ENCODE measurements at places on chromosomes 2 and 18. TPM values are rescaled to one million over a fixed set of nuclear protein-coding genes. Genes with fewer than 3 reads are reported as not detected.
A peak's percentile ranks its signal among the peaks of the same experiment; 100 is the strongest.

- DNase-seq = no peak
Observed at GRCh38 chr2:144559681-144560080, 39.8 kb upstream of the ZEB2 start.

- DNase-seq = no peak
Observed at GRCh38 chr2:15788455-15788829, 151.9 kb upstream of the MYCN start.

DNA sequence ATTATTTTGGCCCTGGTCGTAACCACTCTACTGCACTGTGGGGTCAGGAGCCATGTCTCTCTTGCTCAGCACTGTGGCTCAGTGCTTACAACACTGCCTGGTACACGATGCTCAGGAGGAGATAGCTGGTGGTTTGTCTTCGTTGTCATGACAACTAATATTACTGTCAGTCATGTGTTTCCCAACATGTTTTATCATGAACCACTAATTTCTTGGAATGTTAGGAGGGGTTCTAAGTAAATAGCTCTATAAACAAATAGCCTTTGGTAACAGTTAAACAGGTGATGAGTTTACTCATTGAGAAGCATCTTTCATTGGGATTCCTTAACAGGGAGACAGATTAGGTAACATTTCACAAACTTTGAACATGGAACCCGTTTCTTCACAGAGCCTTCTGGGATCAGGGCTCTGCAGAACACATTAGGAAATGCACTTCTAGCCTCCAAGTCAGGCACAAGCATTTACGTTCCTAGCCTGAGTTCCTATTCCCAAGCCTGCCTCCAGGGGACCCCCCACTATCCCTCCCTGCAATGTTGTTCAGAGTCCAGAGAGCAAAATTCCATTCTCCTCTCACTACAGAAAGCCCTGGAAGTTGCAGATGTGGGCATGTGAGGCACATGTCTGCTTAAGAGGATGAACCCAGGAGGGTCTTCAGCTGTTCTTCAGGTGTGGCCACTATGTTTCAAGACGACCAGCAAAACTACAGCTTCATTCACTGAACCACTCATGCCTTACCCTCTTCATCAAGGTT is 6.4 kb upstream of the RBM44 start:
- DNase-seq = no peak

DNA sequence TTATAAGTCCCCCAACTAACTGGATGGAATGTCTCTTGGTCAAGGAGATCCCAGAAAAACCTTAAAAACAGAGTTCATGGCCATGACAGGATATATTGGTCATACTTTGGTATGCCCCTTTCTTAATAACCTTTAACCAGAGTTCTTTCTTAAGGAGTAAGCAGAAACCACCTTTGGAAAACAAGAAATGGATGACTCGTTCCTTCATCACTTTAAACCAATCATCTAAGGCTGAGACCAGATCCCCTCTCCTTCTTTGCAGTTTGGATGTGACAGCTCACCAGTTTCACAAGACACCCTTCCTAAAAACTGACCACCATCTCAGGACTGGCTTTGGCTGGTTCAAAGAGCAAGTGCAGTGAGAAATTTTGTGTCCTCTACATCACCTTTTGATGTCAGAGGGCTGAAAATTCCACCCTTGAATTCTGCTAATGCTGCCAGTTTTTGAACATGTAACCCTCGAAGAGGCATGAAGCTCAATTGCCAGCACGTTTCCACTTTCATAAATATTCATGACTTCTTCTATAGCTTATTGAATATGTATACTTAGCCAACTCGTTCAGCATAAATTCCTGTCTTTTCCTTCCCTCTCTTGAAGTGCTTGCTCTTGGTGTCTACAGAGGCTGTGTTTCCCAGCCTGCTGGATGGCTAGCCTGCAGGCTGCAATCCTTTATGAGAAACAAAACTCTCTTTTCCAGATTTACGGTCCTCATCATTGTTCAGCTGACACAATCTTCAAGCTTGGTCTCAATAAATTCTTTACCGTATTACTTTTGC is 1323.5 kb upstream of the TMEFF2 start:
- no peak for DNase-seq

- no peak for DNase-seq
Observed at GRCh38 chr2:119242276-119243119, 18.9 kb downstream of the STEAP3 start.

DNA sequence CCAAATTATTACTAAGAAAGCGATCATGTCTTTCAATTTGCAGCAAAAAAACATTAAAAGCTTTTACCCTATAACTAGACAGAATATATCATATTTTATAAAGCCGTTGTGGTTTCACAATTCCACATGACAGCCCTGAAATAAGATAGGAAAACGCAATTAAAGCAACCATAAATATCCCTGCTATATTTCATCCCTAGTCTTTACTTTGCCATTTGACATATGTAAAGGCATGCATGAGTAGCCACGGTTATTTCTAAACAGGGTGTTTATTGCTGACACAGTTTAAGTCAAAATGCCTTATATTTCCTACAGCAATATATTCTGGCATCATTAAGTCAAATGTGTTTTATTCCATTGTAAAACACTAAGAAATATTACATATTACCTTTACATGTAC is 239.9 kb downstream of the DSEL start:
- no peak for DNase-seq

DNA sequence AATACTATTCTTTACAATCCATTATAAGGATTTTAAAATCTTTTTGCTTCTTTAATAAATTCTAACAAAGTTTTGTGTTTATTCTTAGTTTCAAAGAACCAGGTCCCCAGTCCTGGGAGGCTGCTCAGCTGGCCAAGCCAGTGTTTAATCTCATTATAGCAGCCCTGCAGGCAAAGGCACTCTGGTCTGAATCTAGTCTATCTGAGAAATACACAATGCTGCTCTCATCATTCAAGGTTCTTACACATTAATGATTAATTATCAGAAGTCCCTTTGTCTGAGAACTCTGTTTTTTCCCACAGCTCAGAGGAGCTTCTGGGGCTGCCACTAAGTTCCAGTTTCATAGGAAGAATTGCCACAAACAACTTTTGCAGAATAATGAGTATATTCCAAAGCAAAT is 27.7 kb downstream of the KCTD18 start:
- no peak for DNase-seq

DNA sequence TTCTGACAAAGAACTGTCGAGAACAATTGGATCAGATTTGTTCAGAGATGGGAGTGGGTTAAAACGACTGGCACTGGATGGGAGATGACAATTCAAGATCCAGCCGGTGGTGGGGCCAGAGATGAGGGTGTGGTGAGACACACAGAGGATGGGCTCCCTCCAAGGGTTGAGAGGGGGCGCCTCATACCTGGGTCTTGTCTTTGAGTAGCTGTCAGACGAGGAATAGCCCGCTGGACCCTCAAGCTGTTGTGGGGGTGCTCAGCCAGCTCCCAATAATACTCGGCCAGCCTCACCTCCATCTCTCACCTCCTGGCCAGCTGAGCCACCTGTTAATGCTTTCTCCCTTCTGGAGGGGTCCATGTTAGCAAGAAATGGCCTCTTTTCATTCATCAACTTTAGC is 14.0 kb downstream of the INPP5D start:
- DNase-seq = no peak

GRCh38 chr18:78716022-78716421 is 263.6 kb upstream of the SALL3 start:
- no peak for DNase-seq

- DNase-seq = peak; percentile 81
Observed at GRCh38 chr2:36507408-36507812, 90.6 kb downstream of the FEZ2 start.

GRCh38 chr2:16870491-16871076 is 204.9 kb upstream of the CYRIA start:
- no peak for DNase-seq

DNA sequence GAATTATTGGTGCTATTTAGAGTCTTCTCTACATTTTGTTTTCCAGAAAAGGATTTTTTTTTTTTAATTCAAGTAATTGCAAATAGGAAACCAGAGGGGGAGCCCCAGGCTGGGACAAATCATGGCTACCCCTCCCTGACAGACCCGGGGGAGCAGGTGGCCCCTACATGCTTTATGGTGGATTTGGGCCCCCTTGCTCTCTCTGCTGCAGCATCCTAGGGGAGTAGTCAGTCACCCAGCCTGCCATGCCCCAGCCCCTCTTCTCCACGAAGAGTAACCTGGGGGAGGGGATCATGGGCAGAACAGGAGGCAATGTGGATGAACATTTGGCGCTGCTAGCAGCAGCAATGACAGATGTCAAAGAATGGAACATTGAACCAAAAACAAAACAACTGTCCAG is 4.6 kb downstream of the C2orf81 start:
- no peak for DNase-seq

GRCh38 chr18:63074981-63075404 is 244.6 kb downstream of the BCL2 start:
- DNase-seq = peak; percentile 86

- no peak for DNase-seq
Observed at GRCh38 chr2:8623576-8623957, 58.3 kb upstream of the ID2 start.

DNA sequence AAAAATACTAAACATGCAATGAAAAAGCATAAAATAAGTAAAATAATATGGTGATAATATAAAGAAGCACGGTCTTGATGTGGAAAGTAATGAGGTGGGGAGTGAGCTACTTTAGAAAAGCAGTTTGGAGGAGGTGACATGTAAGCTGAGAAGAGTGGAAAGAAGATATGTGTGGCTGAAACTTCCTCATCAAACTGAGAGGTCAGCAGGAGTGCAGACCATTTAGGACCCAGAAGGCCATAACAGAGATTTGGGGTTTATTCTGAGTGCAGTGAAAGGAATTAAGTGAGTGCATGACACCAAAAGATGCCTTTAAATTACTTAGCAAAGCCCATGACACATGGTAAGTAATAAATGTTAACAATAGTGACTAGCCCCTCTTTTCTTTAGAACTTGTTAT is 24.4 kb upstream of the TMEM182 start:
- no peak for DNase-seq

GRCh38 chr2:2838548-2838845 is 507.4 kb upstream of the MYT1L start:
- DNase-seq = no peak

- no peak for DNase-seq
Observed at GRCh38 chr2:241721852-241722251, 12.6 kb upstream of the D2HGDH start.

DNA sequence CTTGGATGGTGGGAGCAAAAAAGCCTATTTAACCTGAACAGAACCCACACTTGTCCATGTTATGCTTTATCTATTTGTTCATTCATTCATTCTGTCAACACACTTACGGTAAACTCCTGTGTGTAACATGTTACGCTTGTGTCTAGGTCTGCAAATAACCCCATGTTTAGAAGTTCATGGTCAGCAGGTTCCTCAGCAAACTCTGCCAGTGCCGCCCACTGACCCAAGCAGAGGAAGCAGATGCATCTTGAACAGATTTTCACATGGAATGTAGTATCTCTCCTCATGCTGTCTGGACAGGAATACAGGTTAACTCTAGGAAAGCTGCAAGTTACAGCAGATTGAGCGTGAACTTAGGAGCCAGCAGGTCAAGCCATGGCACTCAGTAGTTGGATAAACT is 213.7 kb upstream of the COPS8 start:
- DNase-seq = no peak

GRCh38 chr2:173963323-173963816 is 1.8 kb downstream of the SP3 start:
- DNase-seq = peak; percentile 93

GRCh38 chr2:203280428-203281064 is 41.7 kb downstream of the CYP20A1 start:
- DNase-seq = peak; percentile 2

- DNase-seq = no peak
Observed at GRCh38 chr2:133986881-133987795, 266.7 kb upstream of the MGAT5 start.

DNA sequence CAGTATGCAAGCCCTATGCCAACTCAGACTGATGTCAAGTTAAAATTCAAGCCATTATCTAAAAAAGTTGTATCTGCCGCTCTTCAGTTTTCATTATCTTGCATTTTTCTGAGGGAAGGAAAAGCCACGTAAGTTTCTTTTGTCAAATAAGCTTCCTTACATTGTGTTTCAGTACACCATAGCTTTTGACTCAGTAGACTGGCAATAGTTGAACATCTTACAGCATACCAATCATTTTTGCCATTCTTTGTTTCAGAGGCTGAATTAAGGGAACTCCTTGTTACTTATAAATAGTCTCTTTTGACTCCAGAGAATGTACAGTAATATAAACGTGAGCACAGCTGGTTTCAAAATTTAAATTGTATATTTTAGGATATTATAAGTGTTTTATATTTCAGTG is 120.6 kb downstream of the EHBP1 start:
- DNase-seq = peak; percentile 9

GRCh38 chr18:3114026-3114425 is 101.1 kb upstream of the LPIN2 start:
- no peak for DNase-seq

- DNase-seq = peak; percentile 72
Observed at GRCh38 chr2:207504513-207505170, 25.1 kb upstream of the CREB1 start.

LYPD6 gene
- polyA plus RNA-seq = 1.8 TPM

TSGA10 gene
- 1.6 TPM for polyA plus RNA-seq

CUL3 gene
- polyA plus RNA-seq = 73.3 TPM

OTX1 gene
- not detected for polyA plus RNA-seq

PSMD1 gene
- 82.8 TPM for polyA plus RNA-seq

UGT1A9 gene
- not detected for polyA plus RNA-seq

ARHGAP15 gene
- polyA plus RNA-seq = 6.7 TPM

ST8SIA5 gene
- polyA plus RNA-seq = 5.2 TPM

LRRC30 gene
- 3.7 TPM for polyA plus RNA-seq

NRP2 gene
- polyA plus RNA-seq = 18.6 TPM

HOXD1 gene
- 1.9 TPM for polyA plus RNA-seq

SPATA3 gene
- not detected for polyA plus RNA-seq

ALPP gene
- polyA plus RNA-seq = 0.30 TPM

PIAS2 gene
- polyA plus RNA-seq = 24.4 TPM

All from muscle of leg (tissue), 16 donors.